ENCODE measurements at places on chromosomes 12 and 14. TPM values are rescaled to one million over a fixed set of nuclear protein-coding genes. Genes with fewer than 3 reads are reported as not detected.

CDKN3 gene
- 7.6 TPM for total RNA-seq

HHIPL1 gene
- total RNA-seq, result 12.3 TPM

RHOJ gene
- total RNA-seq, result 3.8 TPM

PLEKHD1 gene
- total RNA-seq, result under 0.01 TPM

GRCh38 chr12:92827836-92828431 is 101.2 kb downstream of the EEA1 start:
- no peak for DNase-seq

- DNase-seq, result no peak
Observed at GRCh38 chr14:76348898-76349297, 27.0 kb upstream of the ESRRB start.

DNA sequence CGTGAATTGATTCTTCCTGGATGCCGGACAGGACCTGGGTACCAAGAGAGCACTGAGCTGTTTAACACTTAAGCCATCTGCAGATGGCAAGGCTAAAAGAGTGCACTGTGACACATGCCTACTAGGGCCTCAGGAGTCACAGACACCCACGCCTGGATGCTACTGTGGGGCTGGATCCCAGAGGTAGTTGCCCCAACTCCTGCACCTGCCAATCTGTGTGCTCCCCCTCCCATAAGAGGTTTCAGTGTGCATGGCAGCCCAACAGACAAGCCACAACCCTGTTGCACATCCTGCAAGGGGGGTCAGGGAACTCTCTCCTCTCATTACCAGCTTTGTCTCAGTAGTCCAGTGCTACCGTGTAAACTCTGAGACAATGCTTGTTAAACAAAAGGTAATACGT is 169.0 kb downstream of the CEP128 start:
- DNase-seq, result no peak

- no peak for DNase-seq
Observed at GRCh38 chr12:40691913-40692764, at the start of gene CNTN1. TSS of gene CNTN1 (plus strand) at chr12:40692439.

- no peak for DNase-seq
Observed at GRCh38 chr14:41360126-41360525, 246.6 kb upstream of the LRFN5 start.

- no peak for DNase-seq
Observed at GRCh38 chr14:22660654-22661053, 16.5 kb upstream of the OR6J1 start.

- DNase-seq, result no peak
Observed at GRCh38 chr12:10030446-10030845, at the start of gene CLEC9A. TSS of gene CLEC9A (plus strand) at chr12:10030682. CDS start at chr12:10052688, 22,006 bp downstream.

DNA sequence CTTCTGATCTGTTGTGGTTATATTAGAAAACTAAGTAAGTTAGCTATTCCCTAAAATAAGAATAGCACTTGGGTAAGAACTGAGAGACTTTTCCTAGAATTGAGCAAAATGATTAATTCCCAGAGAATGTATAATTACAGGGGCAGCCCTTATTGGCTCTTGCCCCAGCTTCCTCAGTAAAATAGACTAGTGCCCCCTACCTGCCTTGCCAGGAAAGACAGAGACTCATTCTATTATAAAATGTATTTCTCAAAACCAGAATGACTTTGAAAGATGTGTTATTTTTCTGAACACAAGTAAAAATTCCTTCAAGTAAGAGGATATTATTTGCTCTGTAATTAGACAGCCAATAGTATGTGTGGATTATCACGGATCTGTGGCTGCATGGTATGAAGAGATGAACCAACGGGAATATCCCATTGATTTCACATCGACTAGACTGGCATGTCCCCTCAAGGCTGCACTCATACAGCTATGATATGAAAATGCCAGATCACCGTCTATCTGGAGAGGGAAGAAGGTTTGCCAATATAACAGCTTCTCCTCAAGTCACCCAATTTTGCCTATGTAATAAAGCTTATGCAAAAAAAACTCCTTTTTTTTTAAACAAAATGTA is 7.4 kb upstream of the GLRX5 start:
- peak; percentile 87 for DNase-seq

GRCh38 chr12:71139153-71139735 is 18.6 kb downstream of the TSPAN8 start:
- no peak for DNase-seq

DNA sequence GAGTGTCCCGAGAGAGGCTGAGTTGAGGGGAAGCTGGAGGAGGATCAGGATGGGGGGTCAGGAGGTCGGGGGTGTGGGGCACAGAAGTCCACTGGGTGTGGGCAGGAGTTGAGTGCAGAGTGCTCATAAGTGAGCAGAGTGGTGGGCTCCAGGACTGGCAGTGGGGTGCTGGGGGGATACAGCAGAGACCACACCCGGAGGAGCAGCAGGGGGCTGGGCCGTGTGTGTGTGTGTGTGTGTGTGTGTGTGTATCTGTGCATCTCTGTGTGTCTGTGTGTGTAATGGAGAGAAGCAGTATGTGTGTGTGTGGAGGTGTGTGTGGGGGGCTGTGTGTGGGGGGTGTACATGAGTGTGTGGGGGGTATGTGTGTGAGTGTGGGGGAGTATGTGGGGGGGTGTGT is 4.9 kb upstream of the NUDT14 start:
- DNase-seq, result no peak

- no peak for DNase-seq
Observed at GRCh38 chr12:111359914-111360276, 9.0 kb downstream of the PHETA1 start.

Measured in osteoblast (primary cell).